ENCODE measurements at places on chromosomes 5 and 9.

GRCh38 chr5:127801751-127802476 lies 98.7 kb downstream of the CCDC192 start:
- DNase-seq: no peak

GRCh38 chr5:35365758-35366157 lies 135.5 kb upstream of the PRLR start:
- no peak for DNase-seq

DNA sequence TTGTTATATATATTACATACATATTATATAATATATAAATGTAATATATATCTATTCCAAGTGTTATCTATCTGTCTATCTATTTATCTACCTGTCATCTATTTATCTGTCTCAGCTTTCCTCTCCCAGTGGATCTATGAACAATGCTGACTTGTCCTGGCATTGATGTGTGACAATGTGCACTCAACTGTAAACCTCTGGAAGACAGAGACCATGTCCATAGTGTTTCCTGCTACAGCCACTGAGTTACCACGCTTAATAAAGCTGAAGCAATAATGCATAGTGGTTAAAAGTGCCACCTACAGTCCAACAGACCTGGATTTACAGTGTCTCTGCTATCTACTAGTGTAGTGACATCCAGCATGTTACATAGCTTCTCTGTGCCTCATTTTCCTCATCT lies 57.2 kb upstream of the TMED7 start:
- DNase-seq: no peak

DNA sequence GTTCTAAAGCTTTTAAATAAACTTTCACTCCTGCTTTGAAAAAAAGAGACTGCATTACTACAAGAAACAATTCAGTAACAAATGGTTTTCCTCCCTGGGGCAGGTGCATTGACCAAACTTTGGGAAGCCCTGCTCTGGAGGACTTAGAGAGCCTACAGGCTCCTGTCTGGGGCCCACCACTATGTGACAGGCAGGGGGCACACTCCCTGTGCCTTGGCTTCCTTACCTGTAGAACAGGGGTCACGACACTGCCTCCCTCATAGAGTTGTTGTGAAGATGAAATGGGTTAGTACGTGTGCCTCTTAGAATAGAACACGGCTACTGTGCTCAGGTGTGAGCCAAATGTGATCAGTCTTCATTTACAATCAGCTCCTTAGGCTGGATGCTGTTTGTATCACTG lies 130.1 kb downstream of the GPBP1 start:
- no peak for DNase-seq

DNA sequence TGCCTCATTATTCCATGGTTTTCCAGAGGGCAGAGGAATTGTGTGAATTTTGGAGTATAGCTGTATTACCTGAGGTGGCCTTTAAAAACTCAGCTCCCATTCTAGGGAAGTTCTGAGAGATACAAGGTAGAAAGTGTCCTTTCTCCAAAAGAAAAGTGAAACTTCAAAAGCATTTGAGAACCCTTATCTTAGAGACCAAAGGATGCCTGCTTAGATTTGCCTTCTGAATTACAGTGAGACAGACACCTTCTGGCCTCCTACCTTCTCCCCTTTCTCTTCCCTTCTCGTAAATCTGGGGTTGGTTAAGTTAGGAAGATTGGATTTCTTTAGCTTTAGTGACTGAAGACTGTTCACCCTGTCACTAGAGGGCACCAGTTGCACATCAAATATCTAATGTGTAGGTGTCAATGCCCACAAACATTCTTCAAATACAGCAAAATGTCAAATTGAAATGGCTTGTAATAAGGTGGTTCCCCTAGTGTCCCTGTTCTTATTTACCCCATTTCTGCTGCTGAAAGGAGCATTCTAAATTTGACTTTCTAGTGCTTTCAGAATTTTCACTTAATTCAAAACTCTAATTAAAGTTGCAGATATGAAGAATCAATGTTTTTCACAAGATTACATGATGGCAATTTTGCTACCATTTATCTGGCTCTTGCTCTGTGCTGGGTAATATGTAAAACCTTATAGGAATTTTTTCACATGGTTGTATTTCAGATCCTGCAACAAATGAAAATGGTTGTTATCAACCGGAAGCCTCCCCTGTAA lies 46.7 kb downstream of the PRRC1 start:
- no peak for DNase-seq

GRCh38 chr5:146751781-146752401 lies 126.7 kb downstream of the PPP2R2B start:
- DNase-seq: no peak

DNA sequence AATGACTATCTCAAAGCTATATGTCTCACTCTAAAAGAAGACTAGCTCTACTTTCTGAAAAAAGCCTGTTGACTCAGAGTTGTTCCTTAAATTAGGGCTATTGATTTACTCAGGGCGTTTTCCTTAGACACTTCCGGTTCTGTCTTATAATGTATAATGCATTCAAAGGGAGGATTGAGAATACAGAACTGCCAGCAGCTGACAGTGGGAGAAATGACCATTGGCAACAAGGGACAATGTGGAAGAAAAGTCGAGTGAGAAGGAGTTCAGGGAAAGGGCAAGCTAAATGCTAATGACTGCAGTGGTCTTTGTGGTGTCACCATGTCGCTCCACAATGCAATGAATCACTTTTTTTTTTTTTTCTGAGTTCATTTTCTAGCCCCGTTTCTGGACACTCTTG lies 65.7 kb upstream of the ANKH start:
- DNase-seq: no peak

GRCh38 chr9:69745716-69746437 lies 13.9 kb downstream of the PTAR1 start:
- DNase-seq: no peak
